ENCODE measurements at places on chromosomes 1 and 21.
A peak's percentile ranks its signal among the peaks of the same experiment; 100 is the strongest.

DNA sequence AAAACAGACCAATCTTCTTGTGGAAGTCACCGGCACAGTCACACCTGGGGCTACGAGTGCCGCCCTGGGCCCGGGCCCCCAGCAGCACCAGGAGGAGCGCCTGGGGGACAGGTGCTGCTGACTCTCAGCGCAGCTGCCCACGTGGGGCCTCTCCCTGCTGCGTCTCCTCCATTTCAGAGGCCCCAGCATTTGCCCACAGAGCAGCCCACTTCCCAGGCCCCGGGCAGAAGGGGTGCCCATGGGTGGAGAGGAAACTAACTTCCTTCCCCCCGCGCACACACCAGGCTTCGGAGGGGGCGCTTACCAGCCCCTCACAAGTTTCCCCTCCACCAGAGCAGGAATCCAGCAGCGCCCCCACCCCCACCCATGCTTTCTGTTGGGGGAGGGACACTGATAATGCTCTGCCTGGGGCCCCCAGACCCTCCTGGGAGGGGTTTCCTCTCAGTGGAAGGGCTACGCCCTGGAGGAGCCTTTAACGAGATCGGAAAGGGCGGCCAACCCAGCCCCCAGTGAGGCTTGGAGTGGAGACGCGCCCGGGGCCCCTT, 440 bp downstream of the TNFRSF25 start:
- peak overlapping the region; percentile 33 for H3K27ac ChIP-seq
- H3K4me1 ChIP-seq: peaks cover 46% of the 10 kb centered on the region
- no peak for DNase-seq
- peaks cover 56% of the 10 kb centered on the region for H3K36me3 ChIP-seq
- H3K27me3 ChIP-seq: peaks cover 9% of the 10 kb centered on the region

GRCh38 chr1:185565302-185565701, 168.9 kb upstream of the HMCN1 start:
- peaks cover 22% of the 10 kb centered on the region for H3K4me1 ChIP-seq
- no peak overlapping the region for H3K27ac ChIP-seq
- no peaks in the 10 kb centered on the region for H3K27me3 ChIP-seq
- no peak for DNase-seq
- no peaks in the 10 kb centered on the region for H3K36me3 ChIP-seq
- H3K4me3 ChIP-seq: no peak overlapping the region

- H3K4me1 ChIP-seq: no peaks in the 10 kb centered on the region
- DNase-seq: no peak
- no peaks in the 10 kb centered on the region for H3K27me3 ChIP-seq
- no peak overlapping the region for H3K27ac ChIP-seq
- H3K36me3 ChIP-seq: no peaks in the 10 kb centered on the region
Measured at GRCh38 chr1:90370686-90371447, 346.2 kb downstream of the BARHL2 start.

DNA sequence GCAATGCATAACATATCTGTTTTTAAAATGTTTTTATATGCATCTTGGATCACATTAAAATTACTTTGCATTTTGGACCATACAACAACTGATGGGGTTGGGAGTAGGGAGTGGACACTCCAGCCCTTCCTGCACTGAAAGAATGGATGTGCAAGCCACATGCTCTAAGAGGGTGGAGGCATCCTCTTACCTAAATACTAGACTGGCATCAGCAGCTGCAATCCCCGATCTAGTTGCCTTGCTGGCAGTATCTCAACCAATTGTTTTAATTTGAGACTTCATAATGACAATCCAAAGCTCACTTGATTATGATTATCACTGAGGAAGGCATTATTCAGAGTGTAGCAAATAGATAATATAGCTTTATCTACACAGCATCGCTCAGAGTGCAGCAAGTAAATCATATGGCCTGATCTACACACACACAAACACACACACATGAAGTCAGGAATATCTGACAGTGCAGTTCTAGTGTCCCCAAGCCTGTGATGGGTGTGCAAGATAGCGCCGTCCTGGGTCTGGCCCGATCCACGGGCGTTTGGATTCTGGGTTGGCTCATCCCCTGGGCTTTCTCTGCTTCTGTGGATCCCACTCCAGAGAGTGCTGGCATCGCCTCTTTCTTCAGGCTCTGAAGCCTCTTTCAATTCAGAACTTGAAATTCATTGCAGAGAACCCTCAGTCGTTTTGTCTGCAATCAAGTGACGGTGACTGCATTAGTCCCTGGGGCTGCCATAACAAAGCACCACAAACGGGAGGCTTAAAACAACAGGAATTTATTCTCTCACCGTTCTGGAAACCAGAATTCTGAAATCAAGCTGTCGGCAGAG, 181.3 kb downstream of the ETS2 start:
- no peak overlapping the region for H3K4me3 ChIP-seq
- H3K27ac ChIP-seq: peak overlapping the region; percentile 21
- peaks cover 23% of the 10 kb centered on the region for H3K4me1 ChIP-seq
- no peaks in the 10 kb centered on the region for H3K27me3 ChIP-seq
- H3K36me3 ChIP-seq: no peaks in the 10 kb centered on the region

- H3K27me3 ChIP-seq: no peaks in the 10 kb centered on the region
- DNase-seq: peak; percentile 65
- H3K36me3 ChIP-seq: no peaks in the 10 kb centered on the region
- H3K4me3 ChIP-seq: peak within 1 kb of the TSS; percentile 14
- peaks cover 11% of the 10 kb centered on the region for H3K4me1 ChIP-seq
Measured at GRCh38 chr1:181033799-181034451, at the start of gene MR1. Gene MR1 (plus strand): TSS chr1:181033983. CDS start chr1:181034008, 25 bp downstream.

- H3K4me1 ChIP-seq: peaks cover 2% of the 10 kb centered on the region
- H3K27ac ChIP-seq: no peak overlapping the region
- peaks cover 9% of the 10 kb centered on the region for H3K27me3 ChIP-seq
- H3K36me3 ChIP-seq: no peaks in the 10 kb centered on the region
Measured at GRCh38 chr1:206664740-206665139, 20.0 kb upstream of the MAPKAPK2 start.

DNA sequence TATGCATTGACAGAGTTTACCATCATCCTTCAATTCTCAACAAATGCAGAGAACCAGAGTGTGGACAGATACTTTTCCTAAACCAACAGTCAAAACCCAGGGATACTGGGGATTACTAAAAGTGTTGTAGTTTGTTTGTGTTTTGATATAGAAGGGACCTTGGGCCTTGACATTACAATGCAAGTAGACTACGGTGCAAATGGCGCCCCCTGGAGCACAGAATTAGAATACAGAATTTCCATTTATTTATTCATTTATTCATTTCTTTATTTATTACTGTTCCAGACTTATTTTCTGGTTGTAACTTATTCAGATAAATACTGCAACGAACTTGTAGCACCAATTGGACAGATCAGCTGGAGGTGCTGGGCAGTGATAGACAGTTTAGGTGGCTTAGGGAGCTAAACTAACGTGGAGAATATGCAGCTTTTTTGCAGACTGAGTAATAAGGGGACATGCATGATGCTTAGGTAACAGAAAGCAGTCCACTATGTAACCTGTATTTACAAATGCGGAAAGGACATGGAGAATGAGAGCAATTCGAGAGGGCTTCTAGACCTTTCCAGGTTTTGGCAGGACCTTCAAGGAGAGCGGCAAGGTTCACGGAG, 42.6 kb downstream of the KIRREL1 start:
- H3K36me3 ChIP-seq: peaks cover 5% of the 10 kb centered on the region
- no peak overlapping the region for H3K4me3 ChIP-seq
- H3K27ac ChIP-seq: no peak overlapping the region
- H3K4me1 ChIP-seq: no peaks in the 10 kb centered on the region

- H3K4me3 ChIP-seq: no peak overlapping the region
- H3K27ac ChIP-seq: no peak overlapping the region
- DNase-seq: peak; percentile 61
- no peaks in the 10 kb centered on the region for H3K27me3 ChIP-seq
- H3K36me3 ChIP-seq: no peaks in the 10 kb centered on the region
- H3K4me1 ChIP-seq: no peaks in the 10 kb centered on the region
Measured at GRCh38 chr1:199954699-199955098, 72.8 kb upstream of the NR5A2 start.

DNA sequence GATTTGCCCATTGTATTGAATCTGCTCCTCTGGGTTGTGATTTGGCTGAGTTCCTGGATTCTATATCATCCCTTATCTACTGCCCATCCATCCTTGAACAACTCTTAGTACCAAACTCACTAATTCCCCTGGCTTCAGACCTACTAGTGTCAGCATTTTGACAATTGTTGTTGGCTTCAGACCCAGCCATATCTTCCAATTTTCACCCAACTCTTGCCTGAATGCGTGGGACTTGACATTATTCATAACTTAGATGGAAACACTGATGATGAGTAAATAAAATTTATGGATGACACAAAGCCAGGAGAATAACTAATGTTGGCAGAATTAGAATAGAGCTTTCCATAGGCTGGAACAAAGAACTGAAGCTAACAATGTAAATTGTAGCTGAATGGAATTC, 27.3 kb upstream of the EDEM3 start:
- no peaks in the 10 kb centered on the region for H3K27me3 ChIP-seq
- no peaks in the 10 kb centered on the region for H3K36me3 ChIP-seq
- no peak overlapping the region for H3K27ac ChIP-seq
- H3K4me1 ChIP-seq: no peaks in the 10 kb centered on the region

- no peaks in the 10 kb centered on the region for H3K36me3 ChIP-seq
- no peak overlapping the region for H3K4me3 ChIP-seq
- H3K27ac ChIP-seq: peak overlapping the region; percentile 10
Measured at GRCh38 chr1:50620680-50621329, 197.6 kb upstream of the DMRTA2 start.

DNA sequence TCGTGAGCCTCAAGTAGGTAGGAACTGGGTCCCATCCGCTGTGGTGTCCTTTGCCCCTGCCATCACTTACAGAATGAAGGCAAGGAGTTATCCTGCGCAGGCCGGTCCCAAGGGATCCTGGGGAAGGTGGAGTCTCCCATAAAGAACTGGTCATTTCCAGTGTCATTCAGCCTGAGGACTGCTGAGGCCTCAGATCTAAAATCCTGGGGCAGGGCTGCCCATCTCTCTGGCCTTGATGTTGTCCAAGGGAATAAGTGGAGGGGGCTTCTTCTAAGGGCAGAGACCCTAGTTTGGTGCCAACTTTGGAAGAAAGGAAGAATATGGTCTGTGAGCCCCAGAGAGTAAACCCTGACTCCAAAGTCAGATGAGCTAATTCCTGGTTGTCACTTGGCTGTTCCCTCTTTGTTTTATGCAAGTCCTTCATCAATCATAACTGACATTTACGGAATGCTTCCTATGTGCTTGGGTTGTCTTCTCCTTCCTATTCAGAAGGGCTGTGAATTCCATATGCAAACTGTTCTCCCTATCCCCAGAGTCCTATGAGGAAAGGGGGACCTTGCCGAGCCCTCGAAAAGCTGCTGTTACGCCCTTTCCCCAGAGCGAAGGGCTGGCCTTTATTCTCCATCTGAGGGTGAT, 6.9 kb downstream of the IFI6 start:
- H3K4me3 ChIP-seq: no peak overlapping the region
- H3K36me3 ChIP-seq: no peaks in the 10 kb centered on the region
- H3K27me3 ChIP-seq: peaks cover 2% of the 10 kb centered on the region
- DNase-seq: no peak

- no peaks in the 10 kb centered on the region for H3K4me1 ChIP-seq
- no peaks in the 10 kb centered on the region for H3K27me3 ChIP-seq
- no peak overlapping the region for H3K27ac ChIP-seq
Measured at GRCh38 chr1:33410091-33410701, 20.7 kb downstream of the PHC2 start.

DNA sequence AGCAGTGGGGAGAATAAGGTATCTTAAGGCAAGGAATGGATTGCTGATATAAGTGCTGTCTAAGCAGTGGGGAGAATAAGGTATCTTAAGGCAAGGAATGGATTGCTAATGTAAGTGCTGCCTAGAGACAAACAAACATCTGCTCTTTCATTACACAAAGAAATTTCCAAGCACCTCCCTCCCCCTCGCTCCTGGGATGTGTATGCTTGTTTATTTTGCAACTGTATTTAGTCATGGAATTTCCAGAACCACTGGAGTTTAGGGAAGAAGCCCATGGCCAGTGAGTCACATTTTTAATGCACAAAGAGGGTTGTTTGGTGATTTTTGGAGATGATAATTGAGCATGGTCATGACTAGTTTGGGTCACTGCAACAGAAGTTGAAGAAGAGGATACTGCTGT, 21.5 kb downstream of the PDPN start:
- no peaks in the 10 kb centered on the region for H3K36me3 ChIP-seq
- no peak for DNase-seq
- no peak overlapping the region for H3K4me3 ChIP-seq
- H3K27me3 ChIP-seq: no peaks in the 10 kb centered on the region

DNA sequence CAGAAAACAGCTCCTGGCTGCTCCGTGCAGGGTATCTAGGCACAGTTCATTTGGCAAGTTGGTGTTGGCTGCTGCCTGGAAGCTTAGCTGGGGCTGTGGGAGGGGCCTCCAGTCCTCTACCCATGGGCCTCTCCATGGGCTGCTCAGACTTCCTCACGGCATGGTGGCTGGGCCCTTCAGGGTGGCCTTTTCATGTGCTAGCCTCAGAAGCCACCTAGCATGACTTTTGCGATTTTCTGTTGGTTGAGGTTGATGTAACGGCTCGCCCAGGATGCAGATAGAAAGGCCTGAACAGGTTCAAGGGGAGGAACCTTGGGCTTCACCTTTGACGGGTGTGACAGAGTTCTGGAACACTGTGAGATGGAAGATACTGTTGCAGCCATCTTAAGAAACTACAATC, 25.8 kb upstream of the LHX4 start:
- H3K4me1 ChIP-seq: no peaks in the 10 kb centered on the region
- no peak for DNase-seq
- no peaks in the 10 kb centered on the region for H3K27me3 ChIP-seq
- no peaks in the 10 kb centered on the region for H3K36me3 ChIP-seq
- no peak overlapping the region for H3K27ac ChIP-seq
- no peak overlapping the region for H3K4me3 ChIP-seq
